Head of caudate nucleus (tissue), 42 donors: ENCODE measurements at places on chromosomes 7 and 10.

- DNase-seq, result no peak
Measured at GRCh38 chr7:132149436-132150304, 426.6 kb downstream of the PLXNA4 start.

DNA sequence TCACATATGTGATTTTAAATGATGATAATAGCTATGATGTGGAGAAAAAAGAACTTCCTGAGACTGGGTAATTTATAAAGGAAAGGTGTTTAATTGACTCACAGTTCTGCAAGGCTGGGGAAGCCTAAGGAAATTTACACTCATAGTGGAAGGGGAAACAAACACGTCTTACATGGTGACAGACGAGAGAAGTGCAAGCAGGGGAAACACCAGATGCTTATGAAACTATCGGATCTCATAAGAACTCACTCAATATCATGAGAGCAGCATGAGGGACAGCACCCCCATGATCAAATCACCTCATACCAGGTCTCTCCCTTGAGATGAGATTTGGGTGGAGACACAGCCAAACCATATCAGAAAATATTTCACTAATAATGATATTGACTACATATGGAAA is 4.1 kb upstream of the LIPN start:
- DNase-seq, result no peak

DNA sequence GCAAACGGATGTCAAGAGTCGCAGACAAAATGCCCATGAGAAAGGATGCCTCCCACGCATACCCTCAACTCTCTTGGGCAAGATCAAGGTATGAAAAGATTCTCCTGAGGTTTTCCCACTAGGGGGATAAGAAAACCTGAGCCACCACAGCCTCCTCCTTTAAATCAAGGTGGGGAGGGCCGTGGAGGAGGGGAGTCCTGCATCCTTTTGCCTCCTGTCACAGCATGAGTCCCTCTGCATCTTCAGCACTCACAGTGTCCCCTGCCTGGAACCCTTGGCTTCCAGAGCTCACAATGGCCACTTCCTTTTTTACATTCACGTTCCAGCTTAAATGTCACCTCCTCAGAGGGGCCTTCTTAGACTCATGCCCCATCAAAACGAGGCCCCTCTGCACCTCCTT is 207.6 kb downstream of the GLI3 start:
- DNase-seq, result no peak

DNA sequence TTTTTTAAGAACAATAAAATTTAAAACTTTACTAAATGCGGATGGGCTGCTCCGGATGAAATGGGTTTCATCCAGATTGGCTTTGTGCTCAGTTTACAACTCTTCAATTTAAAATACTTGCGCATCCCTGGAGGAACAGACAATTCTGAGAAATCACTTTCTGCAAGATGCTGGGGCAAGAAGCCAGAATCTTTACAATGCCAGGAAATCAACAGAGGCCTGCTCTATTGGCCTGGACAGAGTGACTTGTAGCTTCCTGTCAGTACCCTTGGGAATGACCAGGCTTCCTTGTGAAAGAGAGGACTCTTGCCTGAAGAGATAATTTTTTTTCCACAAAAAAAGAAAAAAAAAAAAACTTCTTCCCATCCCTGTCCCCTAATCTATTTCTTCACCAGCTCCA is 3.9 kb upstream of the FAM13C start:
- peak; percentile 59 for DNase-seq

DNA sequence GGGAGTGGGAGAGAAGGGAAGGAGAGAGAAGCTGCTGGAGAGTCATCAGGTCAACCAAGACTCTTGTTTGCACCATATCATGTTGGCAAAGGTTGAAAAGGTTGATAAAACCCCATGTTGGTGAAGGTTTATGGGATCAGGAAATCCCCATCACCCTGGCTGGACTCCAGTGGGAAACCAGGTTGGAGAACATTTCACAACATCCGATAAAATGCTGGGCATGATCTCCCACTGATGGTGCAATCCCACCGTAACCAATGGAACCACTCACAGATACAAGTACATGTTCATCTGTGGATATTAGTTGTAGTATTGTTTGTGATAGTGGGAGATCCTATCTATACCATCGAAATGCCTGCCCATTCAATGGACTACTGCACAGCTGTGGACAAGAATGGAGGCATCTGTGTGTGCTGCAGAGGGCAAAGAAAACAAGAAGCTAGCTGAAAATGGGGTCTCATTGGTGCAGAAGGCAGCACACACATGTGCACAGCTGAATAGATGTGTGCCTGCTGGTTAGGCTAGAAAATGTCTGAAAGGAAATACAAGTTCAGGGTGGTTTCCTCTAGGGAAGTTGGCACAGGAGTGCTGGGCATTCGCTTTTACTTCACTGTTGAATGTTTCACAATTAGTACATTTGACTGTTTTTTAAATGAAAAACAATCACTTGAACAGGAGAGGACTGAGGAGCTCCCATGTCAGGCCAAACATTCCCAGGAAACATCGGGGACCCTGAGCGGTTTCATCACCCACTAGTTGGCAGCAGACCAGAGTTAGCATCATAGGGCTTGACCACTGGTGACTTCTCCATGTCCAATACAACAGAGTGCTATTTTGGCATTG is 80.4 kb upstream of the MGMT start:
- DNase-seq, result no peak

DNA sequence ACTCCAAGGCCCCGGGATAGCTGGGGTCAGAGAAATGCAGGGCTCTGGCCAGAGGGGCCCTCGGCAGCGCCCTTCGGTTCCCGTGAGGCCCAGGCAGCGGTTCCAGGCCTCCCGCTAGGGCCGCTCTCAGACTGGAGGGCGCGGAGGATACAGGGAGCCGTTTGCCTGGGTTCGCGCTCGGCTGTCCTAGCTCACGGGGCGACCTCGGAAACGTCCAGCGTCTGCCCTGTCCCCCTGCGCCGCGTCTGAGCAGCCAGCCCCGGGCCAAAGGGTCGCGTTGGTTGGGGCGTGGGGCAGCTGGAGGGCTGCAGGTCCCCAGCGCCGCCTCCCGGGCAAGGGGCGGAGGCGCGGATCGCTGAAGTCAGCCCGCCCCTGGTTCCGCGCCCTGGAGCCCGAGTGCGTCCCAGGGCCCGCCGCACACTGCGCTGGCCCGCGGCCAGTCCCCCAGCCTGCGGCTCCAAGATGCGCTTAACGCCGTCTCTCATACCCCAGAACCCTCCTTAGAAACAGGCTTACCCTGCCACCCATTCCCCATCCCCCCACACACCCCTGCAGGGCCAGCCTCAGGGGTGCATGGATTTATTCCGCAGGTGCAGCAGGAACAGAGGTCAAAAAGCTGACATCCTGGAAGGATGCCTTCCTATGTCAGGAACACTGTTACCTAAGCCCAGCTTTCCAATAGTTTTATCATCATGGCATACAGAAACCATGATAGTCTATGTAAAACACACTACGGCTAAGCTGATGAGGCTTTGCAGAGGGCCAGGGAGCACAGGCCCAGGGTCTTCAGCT is 22.1 kb upstream of the OPN4 start:
- peak; percentile 23 for DNase-seq

DNA sequence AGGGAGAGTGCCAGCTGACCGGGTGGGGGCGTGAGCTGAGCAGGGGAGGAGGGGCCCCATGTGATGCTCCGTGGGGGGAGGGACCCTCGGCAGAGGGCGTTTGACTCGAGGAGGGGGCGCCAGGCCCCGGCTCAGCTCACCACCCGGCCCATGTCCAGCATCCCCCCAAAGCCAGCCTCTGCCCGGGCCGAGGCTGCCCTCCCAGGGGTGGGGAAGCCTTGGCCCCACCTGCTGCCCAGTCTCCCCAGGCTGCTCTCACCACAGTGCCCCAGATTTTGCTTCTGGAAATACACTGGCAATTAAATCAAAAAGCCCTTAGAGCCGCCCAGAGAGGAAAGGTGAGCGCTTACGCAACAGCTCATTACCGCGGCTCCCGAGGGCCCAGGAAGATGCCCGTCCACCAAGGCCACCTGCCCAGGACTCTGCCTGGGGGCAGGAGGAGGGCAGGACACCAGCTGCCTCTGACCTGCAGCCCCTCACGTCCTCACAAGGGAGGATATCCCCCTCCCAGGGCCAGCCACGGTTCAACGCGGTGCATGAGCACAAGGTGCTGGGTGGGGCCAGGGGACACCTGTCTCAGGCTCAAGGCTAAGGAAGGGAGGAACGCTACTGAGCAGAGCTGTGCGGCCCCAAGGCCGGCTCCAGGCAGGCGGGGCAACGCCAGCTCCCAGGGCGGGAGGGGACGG is 70.0 kb upstream of the INPP5A start:
- no peak for DNase-seq

GRCh38 chr10:67043041-67043440 is 117.2 kb downstream of the LRRTM3 start:
- no peak for DNase-seq

- no peak for DNase-seq
Measured at GRCh38 chr10:96218826-96219225, 52.5 kb downstream of the BLNK start.

DNA sequence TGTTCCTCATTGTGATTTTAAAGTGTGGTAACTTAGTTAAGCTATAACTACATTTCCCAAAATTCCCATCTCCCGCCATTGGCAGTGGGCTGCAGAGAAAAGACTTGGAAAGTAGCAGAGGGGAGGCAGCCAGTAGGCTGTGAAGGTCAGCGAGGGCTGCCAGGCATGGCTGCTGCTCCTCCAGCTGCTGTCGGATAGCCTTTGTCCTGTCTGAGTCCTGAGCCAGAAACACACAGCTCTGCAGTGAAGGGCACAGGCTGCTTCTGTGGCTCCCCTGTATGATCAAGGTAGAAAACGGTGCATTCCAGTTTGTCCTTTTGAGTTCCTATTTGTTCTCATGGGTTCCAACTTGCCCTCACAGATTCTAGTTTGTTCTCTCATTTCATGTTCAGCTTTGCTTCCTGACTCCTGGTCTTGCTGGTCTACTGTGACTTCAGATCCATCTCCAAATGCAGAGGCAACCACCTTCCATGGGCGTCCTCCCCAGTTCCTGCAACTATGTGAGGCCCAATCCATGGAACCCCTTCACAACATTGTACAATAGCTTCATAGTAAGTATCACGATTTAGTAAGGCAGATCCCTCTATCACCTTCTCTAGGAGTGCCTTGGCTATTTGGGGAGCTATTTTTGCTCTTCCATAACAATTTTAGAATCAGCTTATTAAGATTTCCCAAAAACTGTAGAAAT is 31.7 kb downstream of the SYPL1 start:
- DNase-seq, result no peak
